ENCODE measurements at places on chromosomes 16 and 17.
A peak's percentile ranks its signal among the peaks of the same experiment; 100 is the strongest.

DNA sequence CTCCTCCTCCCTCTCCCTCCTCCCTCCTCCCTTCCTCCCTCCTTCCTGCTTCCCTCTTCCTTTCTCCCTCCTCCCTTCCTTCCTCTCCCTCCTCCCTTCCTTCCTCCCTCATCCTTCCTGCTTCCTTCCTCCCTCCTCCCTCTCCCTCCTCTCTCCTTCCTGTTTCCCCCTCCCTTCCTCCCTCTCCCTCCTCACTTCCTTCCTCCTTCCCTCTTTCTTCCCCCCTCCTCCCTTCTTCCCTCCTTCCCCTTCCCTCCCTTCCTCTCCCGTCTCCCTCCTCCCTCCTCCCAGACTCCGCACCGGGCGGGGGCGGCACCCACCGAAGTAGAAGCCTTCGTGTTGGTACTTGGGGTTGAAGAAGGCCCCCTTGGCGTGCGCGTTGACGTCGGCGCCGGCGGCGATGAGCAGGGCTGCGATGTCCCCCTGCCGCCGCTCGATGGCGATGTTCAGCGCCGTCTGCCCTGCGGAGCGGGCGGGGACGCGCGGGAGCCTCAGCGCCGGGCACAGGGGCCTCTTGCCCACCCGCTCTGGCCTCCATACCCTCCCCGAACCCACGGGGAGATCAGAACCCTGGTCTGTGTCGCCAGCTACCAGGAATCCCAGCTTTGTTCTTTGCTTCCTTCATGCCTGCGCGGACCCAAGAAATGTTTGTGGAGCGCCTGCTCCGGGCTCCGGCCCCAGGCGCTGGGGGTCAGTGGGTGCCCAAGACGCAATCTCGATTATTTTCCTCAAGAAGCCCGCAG is 22.2 kb downstream of the TRPV3 start:
- DNase-seq = peak; percentile 83

DNA sequence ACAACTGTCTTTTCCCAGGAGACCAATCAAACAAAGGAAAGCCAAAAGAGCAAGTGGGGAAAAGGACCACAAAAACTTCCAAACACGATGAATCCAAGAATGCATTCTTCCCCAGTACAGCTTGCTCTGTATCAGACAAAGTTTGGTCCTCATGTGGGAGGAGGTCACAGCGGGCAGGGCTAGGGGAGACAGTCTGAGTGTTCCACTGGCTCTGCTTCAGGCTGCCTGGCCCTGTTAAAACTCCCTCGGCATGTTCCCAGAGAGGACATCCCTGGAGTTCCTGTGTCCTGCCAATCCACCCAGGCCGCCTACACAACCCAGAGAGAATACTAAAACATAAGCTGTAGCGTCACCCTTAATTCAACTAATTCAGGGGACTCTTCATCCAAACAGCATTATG is 415.1 kb upstream of the DYNLRB2 start:
- no peak for DNase-seq

DNA sequence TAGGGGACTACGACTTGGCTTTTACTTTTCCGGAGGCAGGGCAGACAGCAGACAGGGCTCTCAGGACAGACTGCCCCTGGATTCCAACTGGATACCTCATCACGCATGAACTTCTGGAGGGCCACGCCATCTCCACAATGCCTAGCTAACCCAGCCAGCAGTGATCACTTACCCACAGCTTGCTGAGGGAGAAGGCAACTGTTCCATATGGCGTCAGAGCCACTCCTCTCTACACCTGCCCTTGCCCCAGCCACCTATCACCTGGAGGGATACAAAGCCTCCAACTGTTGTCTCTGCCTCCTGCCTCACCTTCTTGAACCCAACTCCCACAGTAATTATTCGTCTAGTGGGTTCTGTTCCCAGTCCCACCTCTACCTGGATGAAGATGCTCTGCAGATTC is 8.8 kb downstream of the MYO19 start:
- no peak for DNase-seq

DNA sequence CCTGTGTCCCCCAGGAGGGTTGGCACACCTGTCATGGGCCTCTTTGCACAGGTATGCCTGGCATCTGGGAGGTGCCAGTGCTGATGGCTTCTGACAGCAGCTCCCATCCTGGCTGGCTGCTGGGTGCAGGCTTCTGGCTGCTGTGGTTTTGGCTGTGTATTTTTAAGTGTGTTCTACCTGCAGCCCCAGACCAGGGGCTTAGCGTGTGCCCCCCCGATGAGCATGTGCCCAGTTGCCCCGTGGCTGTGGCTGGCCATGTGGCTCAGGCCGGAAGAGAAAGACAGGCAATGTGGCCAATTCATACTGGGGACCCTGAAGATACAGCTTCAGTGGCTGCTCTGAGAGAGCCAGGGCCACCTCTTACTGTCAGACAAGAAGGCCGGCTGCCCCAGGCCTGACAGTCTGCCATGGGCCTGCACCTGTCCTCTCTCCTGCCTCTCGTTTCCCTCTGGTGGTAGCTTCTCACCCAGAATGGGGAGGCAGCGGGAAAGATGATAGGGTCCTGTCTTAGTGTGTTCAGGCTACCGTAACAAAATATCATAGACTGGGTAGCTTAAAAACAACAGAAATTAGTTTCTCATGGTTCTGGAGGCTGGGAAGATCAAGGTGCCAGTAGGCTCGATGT is 37.6 kb upstream of the LGALS9 start:
- DNase-seq = no peak

- no peak for DNase-seq
Observed at GRCh38 chr16:72987480-72987901, 60.4 kb downstream of the ZFHX3 start.

- peak; percentile 79 for DNase-seq
Observed at GRCh38 chr17:65027305-65027704, 29.2 kb downstream of the GNA13 start.

GRCh38 chr17:59848778-59849177 is 44.0 kb downstream of the TUBD1 start:
- no peak for DNase-seq

DNA sequence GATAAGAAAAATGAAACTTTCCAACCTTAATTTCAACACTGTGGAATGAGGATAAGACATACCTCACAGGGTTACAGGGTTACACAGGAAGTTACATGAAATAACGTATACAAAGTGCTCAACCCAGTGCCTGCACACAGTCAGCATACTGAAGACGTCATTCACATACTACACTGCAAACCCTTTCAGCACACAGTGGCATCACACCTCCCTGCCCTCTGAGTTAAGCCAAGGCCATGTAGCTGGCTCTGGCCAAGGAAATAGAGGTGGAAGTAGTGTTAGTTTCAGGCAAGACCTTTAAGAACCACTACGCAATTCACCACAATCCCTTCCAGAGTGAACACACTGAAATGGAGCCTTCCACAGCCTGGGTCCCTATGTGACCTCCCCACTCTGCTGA is 46.6 kb upstream of the GSG1L start:
- DNase-seq = no peak

GRCh38 chr17:44354582-44355561 is 8.8 kb downstream of the FAM171A2 start:
- no peak for DNase-seq

DNA sequence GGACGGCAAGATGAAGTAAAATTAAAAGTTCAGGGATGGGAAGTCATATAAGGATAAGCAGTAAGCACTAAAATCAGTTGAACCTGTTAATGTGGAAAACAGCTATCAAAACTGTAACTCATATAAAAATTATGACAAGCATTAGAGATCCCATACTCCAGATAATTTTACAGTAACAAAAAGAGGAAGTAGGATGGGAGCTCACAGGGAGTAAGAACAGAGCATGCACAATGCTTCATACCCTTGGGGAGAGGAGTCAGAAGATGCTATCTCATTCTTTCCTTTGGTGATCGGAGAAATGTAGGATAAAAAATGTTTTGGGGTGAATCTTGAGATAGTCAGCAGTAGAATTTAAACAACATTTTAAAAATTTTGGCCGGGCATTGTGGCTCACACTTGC is 164.7 kb upstream of the CACNG5 start:
- DNase-seq = no peak

- DNase-seq = no peak
Observed at GRCh38 chr16:80260906-80261311, 279.9 kb upstream of the DYNLRB2 start.

DNA sequence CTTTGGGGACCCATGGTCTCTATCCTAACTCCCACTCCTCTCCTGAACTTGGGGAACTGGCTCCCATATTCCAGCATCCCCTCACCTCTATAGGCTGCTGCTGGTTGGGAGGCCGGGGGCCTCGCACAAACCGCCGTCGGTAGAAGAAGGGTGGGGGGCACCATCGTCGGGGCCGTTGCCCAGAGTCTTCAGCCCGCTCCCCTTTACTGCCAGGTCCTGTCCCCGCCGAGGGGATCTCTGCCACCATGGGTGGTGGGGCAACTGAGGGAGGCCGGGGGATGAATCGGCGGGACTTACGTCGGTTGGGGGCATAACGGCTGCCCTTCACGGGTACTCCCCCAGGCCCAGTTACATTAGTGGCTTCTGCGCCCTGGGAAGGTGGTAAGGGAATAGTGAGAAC is 4.3 kb downstream of the YBX2 start:
- no peak for DNase-seq

- no peak for DNase-seq
Observed at GRCh38 chr16:1554826-1555445, 21.5 kb downstream of the TMEM204 start.

- DNase-seq = no peak
Observed at GRCh38 chr16:30604316-30604947, 5.8 kb downstream of the ZNF689 start.

GRCh38 chr17:33038740-33039139 is 47.1 kb downstream of the SPACA3 start:
- DNase-seq = peak; percentile 39

DNA sequence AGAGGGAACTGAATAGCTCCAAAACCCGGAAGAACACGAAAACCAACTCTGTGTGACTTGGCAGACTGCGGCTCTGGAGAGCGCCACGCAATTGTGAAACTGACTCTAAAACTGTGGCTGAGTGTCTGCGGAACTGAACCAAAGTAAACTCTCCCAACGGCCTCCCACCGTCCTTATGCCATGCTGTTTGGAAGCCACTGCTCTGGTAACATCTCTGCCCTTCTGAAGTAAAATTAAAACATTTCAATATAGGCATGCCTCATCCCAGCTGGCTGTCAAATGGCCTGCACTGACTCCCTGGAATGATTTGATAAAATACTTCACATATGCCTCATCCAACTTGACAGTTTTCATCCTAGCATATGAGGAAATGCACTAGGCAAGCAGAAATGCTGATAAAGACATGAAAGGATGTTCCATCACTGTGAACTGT is 70.2 kb downstream of the PARN start:
- no peak for DNase-seq

DNA sequence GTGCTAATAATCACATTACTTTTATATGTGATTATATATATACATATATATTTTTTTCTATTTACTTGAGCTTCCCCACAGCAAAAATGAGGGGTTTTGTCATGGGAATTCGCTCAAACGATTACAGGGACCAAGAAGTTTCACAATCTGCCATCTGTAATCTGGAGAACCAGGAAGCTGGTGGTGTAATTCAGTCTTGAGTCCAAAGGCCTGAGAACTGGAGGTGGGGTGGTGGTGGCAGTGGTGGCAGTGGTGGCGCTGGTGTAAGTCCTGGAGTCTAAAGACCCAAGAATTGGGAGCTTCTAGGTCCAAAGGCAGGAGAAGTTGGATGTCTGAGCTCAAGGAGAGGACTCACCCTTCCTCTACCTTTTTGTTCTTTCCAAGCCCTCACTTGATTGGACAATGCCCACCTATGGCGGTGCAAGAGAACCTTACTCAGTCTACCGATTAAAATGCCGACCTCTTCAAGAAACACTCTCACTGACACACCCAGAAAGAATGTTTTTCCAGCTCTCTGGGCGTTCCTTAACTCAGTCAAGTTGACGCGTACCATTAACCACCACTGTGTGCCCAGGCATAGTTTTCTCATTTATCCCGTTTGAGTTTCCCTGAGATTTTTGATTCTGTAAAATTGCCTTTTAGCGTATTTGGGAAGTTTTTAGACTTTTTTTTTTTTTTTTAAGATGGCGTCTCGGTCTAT is 31.9 kb downstream of the POLR2A start:
- peak; percentile 12 for DNase-seq

GRCh38 chr17:82076018-82076784 is 10.6 kb upstream of the DUS1L start:
- DNase-seq = no peak

DNA sequence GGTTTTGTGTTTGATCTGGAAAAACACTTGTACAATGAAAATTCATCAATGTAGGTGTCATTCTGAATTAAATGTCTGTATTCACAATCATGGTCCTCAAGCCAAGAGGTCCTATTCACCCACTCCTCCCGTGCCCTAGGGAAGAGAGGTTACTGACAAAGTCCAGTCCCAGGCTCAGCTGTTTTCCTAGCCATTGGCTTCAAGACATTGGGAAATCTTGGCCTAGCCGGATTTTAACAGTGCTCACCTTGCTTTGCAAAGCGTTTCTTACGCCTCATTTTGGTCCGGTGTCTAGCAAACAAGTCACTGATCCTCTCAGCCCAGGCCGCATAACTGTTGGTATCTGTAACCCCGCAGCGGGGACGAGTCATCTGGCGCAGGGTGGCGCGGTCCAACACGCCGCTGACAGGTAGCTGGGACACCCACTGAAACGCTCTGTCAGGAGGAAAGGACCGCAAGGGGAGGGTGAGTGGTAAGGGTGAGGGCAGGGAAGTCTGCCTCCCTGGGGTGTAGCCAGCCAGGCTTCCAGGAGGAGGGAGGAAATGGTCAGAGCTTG is 16.7 kb downstream of the MMP28 start:
- DNase-seq = no peak

DNA sequence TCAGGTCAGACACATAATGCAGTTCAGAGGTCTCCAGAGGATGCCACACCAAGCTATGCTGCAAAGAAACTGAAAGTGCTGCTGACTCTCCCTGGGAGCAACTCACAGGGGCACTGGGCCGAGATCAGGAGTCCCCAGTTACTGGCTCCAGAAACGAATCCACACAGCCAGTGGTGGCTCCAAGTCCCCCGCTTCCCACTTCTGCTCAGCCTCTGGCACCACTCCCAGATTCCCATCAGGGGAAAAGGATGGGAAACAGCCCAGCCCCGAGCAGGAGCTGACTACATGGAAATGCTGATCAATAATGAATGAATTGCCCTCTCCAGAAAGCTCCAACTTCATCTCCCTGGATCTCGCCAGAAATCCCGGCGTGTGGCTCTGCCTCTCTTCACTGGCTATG is 62.3 kb upstream of the CDH5 start:
- no peak for DNase-seq

DNA sequence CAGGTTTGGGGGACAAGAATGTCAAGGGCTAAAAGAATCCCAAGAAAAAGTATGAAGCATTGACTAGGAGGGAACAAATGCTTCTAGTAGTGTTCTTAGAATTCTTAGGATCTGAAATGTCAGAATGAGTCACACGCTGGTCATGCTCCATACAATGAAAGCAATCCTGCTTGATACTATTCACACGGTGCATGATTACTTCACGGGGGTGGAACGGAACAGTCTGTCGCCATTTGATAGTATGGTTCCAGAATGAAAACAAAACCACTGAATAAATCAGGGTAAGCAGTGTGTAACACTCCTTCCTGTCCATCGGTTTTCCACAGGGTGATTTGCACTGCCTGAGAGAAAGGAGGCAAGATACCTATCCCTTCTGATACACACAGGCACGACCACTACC is 22.9 kb upstream of the YWHAE start:
- DNase-seq = peak; percentile 96

Measured in EL (cell line).